ENCODE measurements at places on chromosomes 16 and 17.

GRCh38 chr17:19421926-19422325, 10.9 kb downstream of the RNF112 start:
- DNase-seq = no peak

GRCh38 chr16:50369133-50369804, 481 bp upstream of the BRD7 start:
- DNase-seq = no peak

GRCh38 chr17:19331134-19331533, 31.4 kb downstream of the B9D1 start:
- DNase-seq = no peak

DNA sequence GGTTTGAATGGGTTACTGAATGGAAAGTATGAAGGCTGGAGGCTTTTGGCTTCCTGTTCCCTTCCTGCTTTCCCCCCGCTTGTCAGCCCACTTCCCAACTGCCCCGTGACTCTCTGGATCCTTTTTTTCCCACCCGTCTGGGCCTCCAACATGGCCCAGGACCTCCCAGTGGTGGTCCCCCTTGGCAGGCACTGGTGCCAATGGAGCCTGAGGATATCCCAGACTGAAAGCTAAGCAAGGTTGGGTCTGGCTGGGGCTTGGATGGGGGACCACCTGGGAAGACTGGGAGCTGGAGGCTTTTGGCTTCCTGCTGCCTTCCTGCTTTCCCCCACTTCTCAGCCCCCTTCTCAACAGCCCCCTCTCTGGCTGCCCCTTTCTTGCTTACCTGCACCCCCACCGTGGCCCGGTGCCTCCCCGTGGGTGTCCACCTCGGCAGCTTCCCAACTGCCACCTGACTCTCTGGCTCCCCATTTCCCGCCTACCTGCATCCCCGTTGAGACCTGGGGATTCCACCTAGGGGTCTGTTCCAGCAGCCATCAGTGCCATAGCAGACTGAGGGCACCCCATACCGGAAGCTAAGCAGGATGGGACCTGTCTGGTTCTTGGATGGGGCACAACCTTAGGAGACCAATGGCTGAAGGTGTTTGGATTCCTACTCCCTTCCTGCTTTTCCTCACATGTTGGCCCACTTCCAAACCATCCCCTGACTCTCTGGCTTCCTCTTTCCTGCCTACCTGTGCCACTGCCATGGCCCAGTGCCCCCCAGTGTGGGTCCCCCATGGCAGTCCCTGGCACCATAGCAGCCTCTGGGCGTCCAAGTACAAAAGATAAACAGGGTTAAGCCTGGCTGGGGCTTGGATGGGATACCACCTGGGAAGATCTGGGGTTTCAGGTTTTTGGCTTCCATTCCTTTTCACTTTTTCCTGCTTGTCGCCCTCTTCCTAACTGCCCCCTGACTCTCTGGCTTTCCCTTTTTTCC, 2295.3 kb downstream of the TP53TG3F start:
- no peak for DNase-seq

- DNase-seq = no peak
Observed at GRCh38 chr16:85981826-85982562, 83.0 kb downstream of the IRF8 start.

GRCh38 chr17:79290726-79291125, 216.1 kb downstream of the ENGASE start:
- DNase-seq = no peak

DNA sequence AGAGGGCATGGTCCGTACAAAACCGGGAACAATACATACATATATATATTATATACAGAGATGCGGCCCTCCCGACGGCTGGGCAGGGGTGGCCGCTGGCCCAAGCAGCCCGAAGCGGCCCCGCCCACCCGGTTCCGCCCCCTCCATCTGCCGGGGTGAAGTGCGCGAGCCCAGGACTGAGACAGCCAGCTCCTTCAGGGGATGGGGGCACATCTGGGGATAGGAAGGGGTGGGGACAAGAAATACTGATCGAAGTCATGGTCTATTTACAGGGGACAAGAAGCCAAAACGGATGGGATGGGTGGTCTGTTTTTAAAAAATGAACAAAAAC, 3.8 kb upstream of the SAMD14 start:
- no peak for DNase-seq

DNA sequence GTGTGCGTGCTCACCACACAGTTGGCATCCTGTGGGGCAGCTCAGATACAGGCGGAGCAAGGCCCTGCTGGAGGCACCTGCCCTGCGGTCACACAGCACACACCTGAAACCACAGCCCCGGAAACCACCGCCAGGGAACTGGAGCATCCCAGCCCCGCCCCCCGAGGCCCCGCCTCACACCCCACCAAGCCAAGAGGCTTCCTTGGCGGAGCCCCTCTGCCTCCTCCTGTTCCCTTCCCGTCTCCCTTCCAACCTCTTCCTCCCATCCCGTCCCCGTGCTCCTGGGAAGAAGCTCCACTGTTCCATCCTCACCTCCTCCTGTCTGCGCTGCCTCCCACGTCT, 205.5 kb downstream of the NTN1 start:
- no peak for DNase-seq

DNA sequence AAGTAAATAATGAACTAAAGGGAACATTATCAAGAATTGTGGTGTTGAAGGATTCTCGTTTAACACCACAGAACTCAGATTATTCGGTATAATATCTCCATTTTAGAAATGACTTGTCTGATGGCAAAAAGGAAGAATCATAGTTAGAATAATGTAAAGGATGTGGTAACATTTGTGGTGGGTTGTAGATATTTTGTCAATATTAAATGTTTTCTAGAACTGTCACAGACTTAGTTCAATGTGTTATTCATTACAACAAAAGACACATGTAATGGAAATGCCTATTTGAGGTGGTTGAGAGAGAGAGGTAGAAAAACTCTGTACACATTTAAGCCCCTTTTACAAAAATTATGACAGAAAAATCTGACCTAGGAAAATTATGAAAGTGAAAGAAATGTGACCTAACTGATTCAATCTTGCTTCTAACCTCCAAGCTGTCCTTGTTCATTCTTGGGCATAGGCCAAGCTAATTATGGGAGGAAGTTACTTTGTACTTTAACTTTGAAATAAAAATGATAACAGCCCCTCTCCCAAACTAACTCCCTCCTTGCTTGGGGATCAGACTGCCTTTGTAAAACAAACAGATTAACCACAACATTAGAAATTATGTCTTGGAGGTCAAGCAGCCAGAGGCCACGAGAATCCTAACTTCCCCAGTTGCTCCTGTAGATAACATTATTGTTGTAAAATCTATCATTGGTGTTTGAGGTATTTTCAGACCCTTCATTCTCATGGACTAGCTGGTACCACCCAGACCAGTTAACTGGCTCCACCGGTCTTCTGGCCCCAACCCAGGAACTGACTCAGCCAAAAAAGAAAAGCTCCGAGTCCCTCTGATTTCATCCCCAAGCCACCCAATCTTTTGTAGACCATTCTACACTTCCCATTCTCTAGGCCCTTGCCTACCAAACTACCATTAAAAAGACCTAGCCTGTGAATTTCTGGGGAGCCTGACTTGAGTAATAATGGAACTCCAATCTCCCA, 1287.8 kb upstream of the CDH8 start:
- DNase-seq = no peak

DNA sequence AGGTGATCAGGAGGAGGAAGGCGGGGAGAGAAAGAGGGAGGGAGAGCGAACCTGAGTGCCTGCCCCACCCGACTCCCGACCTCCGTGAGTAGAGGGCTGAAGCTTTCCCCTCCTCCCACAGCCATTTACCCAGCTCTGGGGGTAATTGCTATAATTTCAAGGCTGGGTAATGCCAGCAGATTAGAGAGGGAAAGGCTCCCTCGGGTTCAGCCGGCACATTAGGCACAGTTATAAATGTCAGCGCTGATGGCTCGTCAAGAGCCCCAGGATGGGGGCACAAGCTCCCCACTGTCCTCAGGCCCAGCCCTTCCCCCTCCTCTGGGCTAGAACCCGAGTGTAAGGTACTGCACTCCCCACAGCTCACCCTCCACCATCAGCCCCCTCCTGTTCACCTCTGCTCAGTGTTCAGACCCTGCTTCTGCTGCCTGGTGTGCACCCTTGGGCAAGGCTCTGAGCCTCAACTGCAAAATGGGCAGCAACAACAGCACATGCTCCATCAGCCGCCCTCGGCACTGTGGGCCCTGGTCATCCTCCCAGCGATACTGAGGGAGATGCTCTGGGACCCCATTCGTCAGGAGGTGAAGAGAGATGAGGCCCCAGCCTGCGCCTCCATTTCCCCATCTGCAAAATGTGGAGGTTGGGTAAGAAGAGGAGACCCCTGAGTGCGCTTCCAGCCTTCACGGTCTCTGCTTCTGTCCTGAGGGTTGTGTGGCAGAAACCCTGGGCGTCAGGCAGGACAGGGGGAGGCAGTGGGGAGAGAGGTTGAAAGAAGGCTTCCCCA, 77.2 kb downstream of the NT5M start:
- DNase-seq = no peak

DNA sequence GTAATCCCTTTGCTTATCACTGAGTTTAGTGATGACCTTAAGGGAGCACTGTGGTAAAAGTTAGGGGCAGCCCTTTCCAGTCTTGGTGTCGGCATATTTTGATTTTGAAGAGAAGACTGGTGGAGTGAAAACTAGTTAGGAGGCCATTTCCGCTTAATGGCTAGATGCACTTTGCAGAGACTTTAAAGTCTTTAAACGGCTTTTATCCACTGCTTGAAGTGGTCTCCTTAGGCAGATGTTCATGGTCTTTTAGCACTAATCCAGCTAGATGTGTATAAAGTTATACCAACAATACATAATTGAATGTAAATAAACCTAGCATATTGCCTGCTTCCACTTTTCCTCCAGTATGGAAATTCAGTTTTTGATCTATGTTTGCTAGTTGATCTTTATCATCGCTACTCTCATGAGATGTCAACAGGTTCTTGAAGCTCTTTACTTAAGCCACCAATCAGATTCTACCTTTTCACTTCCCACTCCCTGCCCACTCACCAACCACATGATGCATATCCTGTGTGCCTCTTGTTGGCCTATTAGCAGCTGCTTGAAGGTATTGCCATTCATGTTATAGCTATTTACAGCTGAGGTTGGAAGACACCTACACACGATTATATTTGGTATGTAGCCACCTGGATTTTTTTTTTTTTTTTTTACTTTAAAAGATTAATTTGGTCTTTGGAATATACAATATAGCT, 132.0 kb downstream of the NLK start:
- DNase-seq = no peak

DNA sequence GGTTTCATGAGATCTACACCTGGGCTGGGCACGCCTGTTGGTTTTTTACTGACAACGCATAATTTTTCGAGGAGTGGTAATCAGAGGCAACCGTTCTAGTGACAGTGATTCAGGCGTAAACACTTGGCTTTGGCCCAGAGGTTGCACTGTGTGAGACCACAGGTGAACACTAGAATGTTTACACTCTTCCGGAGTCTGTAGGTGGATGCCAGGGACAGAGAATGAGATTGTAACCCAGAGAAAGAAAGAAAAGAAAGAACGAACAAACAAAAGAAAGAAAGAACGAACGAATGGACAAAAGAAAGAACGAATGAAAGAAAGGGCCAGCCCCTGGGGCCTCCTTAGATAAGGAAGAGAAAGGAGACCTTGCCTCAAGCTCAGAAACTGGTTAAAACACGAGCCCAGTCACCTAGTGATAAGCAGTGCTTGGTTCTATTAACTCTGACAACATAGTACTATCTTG, 113.2 kb downstream of the PRKCB start:
- no peak for DNase-seq

DNA sequence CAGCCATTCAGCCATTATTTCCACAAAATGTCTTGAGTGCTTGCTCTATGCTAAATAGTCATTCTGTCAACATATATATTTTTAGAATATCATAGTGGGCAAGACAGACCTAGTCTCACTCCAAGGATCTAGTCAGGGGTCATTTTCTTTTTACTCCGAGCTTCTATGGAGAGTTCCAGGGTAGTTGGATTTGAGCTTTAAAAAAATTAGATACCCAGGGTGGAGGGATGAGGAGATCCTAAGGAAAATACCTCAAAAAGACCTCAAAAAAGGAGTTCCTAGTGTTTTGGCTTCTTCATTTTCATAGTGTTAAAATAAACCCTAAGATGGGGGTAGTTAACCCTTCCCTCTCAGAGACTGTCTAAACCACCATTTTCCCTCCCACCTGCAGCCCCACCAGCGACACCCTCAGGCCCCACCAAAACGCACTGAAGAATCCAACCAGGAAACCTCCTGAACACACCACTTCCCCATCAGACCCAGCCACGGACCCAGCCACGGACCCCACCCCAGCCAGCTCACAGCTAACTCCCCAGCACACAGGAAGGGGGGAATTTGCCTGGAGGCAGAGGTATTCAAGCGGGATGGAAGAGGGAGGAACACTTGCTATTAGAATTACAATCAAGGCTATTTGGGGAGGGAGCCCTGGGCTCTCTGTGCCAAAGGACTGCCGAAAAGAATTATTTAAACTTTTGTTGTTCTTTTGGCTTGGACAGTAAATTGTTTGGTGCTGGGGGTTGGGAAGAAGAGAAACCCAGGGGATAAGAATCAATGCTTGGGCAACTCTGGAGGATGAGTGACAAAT, 2.2 kb downstream of the ETV4 start:
- DNase-seq = no peak

- DNase-seq = no peak
Observed at GRCh38 chr16:3580686-3581085, 3.5 kb upstream of the NLRC3 start.

DNA sequence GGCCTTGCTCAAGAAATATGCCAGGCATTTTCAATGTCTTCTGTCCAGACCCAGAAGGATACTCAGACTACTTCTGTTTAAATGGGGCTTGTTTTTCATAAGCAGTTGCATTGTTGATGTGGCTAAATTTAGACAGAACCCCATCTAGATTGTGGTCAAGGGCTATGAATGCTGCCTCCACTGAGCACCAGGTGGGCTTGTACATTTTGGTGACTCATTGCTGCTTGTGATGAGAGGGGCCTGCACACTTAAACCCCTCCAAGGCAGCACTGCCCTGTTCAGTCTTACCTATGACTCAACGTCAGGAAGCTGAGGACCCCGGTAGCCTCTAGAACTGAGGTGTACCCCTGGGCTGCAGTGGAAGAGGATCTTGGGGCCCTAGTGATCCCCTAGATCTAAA, 144.0 kb downstream of the PRKCA start:
- DNase-seq = no peak

GRCh38 chr17:31051506-31051905, 43.3 kb upstream of the NF1 start:
- no peak for DNase-seq

- DNase-seq = no peak
Observed at GRCh38 chr17:43832976-43833829, at the start of gene MPP3. TSS of gene MPP3 (minus strand) at chr17:43833146. CDS start at chr17:43831906, 1,240 bp downstream.

- DNase-seq = no peak
Observed at GRCh38 chr17:57068222-57068658, 16.8 kb upstream of the AKAP1 start.

GRCh38 chr17:82909322-82909904, 69.6 kb upstream of the ZNF750 start:
- DNase-seq = no peak

All from esophagus squamous epithelium (tissue), 5 donors.